ENCODE measurements at places on chromosomes 4 and X.

- DNase-seq, result no peak
These were observed 19.6 kb upstream of the HMX1 start for GRCh38 chr4:8891255-8891645.

DNA sequence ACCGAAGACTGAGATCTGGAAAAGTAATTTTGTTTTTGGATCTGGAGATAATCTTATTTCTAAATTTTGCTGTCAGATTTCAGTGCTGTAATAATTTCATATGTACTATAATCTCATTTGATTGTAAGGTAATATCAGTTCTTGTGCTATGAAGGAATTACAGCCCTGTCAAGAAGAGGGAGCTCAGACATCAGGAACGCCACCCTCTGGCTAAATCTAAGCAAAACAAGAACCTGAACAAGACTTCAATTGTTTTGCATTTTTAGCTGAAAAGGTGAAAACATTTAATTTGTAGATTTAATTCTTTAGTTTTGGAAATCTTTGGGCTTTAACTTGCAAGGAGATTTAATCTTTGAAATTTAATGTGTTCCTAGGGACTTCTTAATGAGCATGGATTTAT is 525.4 kb upstream of the HS3ST1 start:
- DNase-seq, result no peak

DNA sequence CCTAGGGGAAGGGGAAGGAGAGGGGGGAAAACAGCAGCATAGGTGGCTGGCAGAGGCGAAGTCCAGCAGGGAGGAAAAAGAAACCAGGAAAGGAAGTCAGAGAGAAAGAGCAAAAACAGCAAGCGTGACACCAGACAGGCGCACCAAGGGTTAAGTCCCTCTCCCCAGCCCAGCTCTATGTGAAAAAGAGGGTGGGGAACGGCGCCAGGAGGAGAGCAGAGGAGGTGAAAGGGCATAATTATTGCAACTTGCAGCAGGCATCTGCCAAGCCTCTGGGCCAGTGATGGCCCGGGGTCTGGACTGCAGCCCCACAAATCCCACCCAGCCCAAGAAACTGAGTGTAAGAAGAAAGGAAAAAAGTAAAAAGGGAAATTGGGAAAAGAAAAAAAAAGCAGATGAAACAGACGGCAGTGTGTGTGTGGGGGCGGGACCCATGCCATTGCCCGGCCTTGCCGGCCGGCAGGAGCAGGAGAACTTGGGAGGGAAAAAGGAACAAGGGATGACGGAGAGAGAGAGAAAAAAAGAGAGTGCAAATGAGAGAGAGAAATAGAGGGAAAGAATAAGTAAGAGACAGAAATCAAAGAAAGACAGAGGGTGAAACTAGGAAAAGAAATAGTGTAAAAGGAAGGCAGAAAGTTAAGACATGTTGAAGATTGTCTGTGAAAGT is 14.1 kb upstream of the RHOXF2 start:
- DNase-seq, result no peak

DNA sequence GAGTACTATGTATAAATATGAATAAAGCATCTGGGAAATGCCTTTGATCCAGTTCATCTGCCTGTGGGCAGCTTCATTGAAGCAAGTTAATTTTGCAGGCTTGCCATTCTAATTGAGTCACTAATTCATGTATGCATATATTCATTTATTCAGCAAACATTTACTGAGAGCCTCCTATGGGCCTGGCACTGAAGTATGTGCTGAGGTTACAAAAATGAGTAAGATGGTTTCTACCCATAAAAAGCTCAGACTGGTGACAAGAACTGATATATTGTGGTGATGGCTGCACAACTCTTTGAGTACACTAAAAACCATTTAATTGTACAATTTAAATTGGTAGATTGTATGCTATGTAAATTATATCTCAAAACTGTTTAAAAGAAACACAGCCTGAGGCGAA is 1.1 kb upstream of the MRPL1 start:
- DNase-seq, result no peak

DNA sequence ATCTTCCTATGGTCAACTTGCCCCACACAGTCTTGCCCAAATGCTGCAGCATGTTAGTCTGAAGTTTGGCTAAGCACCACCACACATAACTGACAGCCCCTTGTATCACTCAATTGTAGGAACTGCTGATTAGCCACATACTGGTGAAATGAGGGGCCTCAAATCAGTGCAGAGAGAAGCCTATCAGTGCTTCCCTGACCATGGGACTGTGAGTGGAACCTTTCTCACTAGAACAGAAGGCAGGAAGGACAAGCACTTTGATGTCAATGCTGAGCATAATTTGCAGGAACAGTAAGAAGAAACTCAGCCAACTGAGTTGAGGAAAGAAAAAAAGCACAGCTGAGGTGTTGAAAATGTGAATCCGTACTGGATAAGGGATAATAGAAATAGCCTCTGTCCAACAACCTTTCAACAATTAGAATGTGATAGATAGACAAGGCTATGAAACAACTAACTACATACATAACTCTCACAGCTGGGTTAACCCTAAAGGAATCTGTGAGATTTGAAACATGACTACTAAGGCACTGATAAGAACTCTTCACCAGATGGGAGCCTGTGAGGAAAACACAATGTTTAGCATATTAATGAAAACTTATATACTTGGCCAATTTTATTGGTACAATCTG is 136.6 kb upstream of the SH3RF1 start:
- DNase-seq, result no peak

- DNase-seq, result no peak
These were observed 2.1 kb downstream of the SLC6A8 start for GRCh38 chrX:153689654-153690465.

- DNase-seq, result no peak
These were observed 21.1 kb downstream of the AIFM1 start for GRCh38 chrX:130144509-130144908.
